NCI-H1417 (cell line): ENCODE measurements at places on chromosomes 13 and 19.

DNA sequence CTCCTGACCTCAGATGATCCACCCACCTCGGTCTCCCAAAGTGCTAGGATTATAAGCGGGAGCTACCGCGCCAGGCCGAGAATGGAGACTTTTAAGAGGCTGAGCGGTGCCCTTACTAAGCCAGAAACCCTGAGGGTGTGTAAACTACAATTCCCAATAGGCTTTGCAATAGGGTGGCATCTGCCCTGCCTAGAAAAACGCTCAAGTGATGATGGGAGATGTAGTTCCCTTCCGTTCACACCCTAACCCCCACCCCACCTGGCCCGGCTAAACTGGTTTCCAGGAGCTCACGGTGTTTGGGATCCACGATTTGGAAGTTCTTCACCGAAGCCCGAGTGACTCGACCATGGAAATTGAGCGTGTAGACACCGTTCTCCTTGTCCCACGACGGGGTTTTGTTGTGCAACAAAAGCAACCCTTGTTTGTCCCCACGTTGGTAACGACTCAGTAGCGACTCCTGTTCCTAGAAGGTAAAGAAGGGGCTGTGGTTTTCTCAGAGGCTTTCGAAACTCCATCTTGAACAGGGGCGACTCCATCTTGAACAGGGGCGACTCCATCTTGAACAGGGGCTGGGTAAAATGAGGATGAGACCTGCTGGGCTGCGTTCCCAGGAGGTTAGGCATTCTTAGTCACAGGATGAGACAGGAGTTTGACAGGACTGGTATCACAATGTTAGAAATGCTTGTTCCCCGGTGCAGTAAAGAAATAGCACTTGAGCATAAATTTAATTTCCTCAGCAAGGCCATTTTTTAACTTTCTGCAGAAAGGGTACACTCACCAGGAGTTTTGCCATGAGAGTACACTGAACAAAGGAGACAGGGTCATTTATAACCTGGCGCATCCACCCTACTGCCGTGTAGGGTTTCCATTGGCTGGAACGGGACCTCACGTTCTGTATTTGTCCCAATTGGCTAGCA, 9.8 kb downstream of the PPP1R15A start:
- peak; percentile 2 for DNase-seq

- DNase-seq, result no peak
Measured at GRCh38 chr13:41056826-41057711, 4.2 kb upstream of the WBP4 start.

DNA sequence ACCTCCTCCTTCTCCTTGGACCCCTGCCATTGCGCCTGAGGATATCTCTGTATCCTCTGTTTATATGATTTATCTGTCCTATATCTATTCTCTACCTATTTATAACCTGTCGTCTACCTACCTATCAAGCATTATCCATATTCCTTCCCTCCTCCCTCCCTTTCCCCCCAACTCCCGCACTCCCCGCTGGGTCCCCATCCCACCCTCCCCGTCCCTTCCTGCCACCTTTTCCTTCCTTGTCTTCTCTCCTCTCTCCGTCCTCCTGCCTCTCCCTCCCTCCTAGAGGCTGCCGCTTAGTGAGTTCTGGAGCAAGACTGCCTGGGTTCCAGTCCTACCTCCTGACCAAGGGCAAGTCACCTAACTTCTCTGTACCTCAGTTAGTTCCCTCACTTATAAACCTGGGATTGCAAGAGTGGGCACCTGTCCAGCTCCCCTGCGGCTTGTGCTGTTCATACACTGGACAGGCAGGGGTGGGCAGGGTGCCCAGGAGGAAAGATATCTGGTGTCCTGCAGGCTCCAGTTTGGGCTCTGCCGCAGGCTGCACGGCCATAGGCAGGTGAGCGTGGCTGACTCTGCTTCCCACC, 16.1 kb downstream of the TTYH1 start:
- no peak for DNase-seq

- no peak for DNase-seq
Measured at GRCh38 chr19:47309038-47309437, 623 bp upstream of the C5AR1 start.

GRCh38 chr13:99995104-99995588, 13.6 kb downstream of the ZIC2 start:
- DNase-seq, result no peak

DNA sequence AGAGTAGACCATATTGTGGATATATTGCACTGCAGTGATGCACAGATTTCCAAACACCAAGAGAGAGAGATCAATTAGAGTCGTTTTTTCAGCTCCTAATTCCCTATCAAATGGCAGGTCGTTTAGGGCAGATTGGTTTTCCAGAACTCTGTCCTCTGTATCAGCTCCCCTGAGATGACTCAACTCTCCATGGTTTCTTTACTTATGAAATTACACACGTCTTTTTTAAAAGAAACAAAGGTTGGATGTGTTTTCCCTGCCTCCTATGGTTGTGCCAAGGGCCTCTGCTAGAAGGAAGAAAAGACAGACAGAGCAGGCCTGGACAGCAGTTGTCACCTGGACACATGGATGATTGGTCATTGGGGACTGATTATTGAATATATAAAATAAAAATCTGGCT, 478.1 kb upstream of the NBEA start:
- no peak for DNase-seq
